ENCODE measurements at places on chromosomes 7 and 10.

DNA sequence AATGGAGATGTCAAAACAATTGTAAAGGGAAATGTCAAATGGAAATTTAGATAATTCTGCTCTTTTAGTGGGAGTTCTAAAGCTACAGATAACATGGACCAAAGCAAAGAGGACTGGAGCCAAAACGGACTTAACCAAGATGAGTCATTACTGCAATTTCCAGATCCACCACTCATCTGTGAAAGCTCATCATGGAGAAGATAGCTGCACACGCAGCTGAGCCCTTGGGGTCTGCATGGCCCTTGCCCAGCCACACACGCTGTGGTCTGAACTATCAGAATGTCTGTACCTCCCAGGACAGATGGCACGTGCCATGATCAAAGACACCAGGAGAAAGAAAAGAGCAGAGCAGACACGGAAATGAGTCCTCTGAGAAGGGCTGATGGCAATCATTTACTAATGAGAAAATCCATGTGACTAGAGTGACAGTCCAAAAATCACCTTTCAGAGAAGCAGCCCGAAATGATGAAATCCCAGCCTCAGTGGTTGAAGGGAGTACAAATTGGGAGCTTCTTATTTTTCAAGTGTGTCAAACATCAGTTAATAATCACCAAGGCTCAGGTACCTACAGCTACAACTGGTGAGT, 177.9 kb upstream of the MGMT start:
- DNase-seq = no peak

DNA sequence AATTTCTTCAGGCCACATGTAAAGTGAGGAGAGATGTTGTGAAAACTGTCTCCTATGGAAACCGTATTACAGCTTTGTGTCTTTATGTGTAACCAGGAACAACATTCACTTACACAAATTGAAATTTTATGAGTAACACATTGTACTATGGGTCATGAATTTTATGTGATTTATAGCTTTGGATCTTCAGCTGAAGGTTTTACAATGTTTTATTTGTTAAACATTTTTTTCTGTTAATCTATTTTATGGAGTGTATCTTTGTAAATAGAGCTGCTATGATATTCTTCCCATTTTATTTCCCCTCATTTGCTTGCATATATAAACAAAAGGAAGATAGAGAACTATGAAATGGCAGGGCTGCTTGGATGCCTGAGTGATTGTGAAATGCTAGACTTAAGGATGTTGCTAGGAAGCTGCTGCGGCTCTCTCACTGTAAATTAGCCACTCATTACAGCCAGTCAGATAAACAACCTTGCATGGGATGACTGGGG, 104.5 kb upstream of the PCLO start:
- no peak for DNase-seq

DNA sequence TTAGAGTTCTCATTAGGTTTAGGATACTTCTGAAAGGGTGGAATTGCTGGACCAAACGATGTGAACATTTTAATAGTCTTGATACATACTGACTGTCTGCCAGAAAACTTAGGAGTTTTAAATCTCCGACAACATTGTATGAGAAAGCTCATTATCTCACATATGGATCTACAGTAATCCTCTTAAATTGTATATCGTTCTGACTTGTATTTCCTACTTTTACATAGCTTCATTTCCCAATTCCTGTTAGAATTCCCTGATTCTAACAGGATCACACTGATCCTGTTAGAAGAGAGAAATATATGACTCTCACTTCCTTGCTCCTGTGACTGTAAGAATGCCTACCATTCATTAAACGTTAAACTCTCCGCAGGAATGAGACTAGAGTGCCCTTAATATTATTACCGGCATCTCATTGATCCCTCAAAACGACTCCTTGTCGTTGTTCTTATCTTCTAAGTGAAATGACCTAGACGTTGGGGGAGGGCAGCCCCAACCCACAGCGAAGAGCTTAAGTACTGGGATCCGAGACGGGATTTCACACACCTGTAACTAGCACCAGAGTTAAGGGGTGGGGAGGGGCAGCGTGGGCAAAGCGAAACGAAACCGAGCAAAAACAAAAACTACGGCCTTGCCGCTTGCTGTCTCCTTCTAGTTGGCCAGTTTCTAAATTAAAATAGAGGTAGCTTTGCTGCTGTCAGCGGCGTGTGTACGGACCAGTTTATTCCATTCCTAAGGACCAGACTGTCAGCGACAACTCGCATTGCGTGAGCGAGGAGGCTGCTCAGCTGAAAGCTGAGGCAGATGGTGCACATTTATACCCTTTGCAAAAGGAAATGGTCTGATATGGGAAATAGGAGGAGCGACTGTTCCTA, 678 bp upstream of the TMEM106B start:
- no peak for DNase-seq

DNA sequence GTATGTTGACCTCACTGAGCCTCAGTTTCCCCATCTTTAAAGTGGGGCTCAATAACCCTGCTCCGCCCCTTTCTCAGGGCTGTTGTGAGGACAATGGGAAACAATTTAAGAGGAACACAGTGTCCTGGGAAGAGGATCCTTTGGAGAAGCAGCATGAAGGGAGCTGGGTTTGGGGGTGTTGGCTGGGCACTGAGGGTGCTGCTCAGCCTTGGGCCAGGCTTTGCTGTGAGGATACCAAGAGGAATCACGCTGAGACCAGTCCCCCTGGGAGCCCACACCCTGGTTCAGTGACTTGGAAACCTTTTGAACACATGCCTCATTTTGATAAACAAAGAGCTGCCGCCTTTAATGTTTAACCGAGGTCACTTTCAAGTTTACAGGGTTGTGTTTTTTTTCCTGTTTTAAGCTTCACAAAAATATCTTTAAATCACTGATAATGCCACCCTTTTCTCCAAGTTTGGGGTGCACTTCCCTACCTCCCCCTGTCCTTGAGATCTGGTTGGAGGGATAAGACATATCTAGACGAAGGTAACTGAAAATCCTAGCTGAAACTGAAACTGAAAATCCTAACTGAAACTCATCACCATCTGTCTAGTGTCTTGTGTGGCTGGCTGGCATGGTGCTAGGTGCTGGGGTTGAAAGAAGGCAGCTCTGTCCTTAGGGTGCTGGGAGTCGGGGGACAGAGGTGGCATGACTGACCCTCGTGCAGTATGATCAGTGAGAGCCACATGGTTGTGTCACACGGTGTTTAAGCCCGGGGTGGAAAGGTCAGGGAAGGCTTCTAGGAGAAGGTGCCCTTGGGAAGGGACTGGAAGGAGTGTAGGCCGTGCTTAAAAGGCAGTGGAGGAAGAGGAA, 27.7 kb downstream of the ZNF775 start:
- DNase-seq = no peak

DNA sequence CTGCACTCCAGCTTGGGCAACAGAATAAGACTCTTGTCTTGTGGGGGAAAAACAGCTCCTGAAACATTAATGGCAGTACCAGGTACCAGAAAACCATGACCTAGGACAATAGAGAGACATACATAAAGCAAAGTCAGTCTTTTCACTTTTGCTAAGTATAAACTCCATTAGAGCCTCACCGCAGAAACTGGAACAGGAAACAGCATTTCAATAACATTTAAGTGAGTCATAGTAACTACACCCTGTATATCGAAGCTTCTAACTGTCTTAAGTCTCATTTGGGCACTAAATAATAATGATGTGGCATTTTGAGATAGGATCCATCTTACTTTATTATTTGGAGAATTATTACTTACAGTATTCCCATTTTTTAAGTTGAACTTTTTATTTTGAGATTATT, 517.8 kb upstream of the CELF2 start:
- DNase-seq = no peak

- no peak for DNase-seq
These were observed 69.2 kb upstream of the PPP2R2D start for GRCh38 chr10:131831561-131831960.

DNA sequence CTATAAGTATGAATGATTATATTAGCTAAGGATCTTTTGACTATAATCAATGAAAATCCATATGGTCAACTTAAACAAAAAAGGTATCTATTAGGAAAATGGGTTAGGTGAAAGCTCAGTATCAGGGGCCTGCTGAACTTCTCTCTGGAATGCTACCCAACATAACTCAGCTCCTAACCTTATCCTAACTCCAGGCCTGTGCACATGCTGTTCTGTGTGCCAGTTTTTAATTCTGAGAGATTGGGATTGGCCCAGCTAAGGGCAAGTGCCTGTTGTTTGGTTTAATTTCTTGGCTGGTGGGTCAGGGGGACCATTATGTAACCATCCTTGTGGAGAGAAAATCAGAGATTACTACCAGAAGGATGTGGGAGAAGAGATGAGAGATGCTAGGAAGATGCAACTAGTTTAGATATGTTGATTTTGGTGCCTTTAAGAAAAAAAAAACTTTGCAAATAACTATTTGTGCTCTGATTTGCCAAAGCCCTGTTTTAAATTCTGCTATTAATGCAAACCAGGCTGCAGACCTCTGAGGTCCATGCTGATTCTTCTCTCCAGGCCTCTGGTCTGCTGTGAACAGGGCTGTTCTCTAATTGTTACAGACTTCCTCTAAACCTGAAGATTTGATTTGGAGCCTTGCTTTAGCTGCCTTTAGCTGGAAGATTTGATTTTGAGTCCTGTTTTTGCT, 23.9 kb upstream of the HDAC9 start:
- no peak for DNase-seq

DNA sequence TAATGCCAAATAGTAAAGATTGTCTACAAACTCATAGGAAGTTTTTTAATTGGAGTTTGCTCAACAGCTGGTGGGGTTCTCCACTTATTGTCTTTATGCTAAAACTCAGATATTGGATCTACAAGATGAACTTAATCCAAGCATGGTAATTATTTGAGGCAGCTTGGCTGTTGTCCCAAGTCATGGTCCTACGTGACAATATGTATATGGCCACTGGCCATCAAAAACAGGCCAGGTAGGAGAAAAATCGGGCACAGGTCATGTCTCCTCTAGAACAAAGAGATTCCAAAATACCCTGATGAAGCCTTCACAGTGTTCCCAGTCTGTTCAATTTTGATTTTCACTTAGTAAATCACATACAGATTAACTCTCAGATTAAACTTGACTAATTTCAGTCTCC, 606.4 kb downstream of the TNS3 start:
- no peak for DNase-seq

DNA sequence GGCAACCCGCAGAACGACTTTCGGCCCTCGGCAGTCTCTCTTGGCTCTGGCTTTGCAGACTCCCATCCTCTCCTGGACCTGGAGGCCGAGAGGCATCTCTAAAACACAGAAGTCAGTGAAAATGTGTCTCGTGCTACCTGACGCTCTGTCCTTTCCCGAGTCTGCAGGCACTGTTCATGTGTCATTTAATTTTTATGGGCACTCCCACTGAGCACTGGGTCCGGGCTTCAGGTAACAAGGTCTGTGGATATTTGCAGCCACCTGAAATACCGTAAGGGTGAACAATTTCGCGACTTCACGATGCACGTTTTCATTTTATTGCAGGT, 96.8 kb downstream of the GLRX3 start:
- DNase-seq = no peak

DNA sequence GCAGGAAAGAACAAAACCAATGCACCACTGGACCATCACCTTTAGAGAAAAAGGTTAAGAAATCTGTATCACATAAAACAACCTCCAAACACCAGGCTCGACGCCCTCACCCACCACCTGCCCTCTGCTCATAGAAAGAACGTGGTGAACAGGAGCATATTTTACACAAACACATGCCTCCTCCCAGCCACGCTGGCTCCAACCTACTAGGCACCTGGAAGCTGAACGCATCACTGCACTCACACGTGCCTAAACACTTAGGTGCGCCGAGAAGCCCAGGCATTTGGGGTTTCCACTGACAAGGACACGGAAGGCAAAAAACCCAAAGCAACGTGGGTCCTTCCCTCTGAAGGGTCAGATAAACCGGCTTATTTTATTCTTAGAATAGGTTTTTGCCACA, 56.0 kb downstream of the PTPRN2 start:
- no peak for DNase-seq

DNA sequence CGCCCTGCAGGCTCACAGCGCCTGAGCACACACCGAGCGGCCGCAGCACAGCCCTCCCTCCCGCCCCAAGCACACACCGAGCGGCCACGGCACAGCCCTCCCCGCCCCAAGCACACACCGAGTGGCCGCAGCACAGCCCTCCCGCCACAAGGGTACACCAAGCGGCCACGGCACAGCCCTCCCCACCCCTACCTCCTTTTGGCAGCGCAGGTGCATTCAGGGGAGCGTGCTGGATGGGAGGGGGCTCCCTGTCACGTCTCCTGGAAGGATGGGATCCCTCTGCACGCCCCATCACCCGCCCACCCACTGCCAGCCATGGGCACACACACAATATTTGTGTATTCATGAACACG, 482.6 kb downstream of the DNAJB6 start:
- DNase-seq = no peak

DNA sequence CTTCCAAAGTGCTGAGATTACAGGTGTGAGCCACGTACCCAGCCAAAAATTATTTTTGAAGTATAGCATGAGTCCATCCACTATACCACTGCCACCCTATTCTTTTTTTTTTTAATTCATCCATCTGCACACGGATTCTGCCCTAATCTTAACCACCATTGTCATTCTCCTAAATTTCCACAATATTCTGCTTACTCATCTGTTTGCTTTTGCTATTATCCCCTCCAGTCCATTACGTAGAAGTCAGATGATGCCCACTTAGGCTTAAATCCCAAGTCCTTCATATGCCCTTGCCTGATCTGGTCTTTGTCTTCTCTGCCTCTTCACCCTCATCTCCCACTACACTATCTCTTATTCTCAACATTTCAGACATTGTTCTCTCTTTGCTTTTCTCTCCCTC, 86.7 kb downstream of the MMRN2 start:
- no peak for DNase-seq

DNA sequence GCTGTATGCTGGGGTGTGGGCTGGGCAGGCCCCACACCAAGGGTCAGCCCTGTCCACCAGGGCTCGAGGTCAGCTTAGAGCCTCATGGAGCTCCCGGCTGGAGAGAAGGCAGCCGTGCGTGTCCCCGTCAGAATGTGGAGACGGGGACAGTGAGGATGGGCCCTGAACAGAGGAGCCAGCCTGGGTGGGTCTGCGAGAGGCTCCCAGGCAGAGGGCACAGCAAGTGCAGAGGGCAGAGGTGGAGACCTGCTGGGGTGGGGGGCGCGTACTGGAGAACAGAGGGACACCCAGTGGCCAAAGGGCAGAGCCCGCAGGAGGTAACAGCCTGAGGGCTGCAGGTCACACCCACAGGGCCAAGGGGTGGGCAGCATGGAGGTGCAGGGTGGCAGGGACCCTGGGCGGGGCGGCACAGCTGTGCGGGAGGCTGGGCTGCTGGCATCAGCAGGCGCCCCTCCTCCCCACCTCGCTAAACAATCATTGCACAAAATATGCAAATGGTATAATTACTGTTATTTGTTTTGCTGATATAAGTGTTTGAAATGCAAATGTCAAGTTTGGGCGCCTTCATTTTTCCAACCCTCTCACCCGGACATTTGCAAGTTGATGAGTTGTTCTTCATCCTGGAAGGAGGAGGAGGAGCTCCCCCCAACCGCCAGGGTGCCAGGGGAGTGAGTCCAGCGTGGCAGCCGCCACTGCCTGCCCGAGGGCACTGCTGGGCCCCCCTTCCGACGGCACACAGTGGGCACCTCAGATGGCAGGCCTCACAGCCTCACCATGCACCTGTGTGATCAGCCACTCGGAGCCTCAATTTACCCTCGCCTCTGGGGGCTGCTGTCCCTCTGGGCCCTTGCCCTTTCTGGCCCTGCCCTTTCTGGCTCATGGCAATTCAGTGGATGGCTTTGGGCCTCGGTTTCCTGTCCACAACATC, 35.0 kb downstream of the ELFN1 start:
- no peak for DNase-seq

All from activated T-cell treated with anti-CD3 and anti-CD28 coated beads for 24 hours (primary cell).